ENCODE measurements at places on chromosomes 2 and 18.

- no peak for DNase-seq
These were observed 23.5 kb upstream of the DNMT3A start for GRCh38 chr2:25365241-25365640.

DNA sequence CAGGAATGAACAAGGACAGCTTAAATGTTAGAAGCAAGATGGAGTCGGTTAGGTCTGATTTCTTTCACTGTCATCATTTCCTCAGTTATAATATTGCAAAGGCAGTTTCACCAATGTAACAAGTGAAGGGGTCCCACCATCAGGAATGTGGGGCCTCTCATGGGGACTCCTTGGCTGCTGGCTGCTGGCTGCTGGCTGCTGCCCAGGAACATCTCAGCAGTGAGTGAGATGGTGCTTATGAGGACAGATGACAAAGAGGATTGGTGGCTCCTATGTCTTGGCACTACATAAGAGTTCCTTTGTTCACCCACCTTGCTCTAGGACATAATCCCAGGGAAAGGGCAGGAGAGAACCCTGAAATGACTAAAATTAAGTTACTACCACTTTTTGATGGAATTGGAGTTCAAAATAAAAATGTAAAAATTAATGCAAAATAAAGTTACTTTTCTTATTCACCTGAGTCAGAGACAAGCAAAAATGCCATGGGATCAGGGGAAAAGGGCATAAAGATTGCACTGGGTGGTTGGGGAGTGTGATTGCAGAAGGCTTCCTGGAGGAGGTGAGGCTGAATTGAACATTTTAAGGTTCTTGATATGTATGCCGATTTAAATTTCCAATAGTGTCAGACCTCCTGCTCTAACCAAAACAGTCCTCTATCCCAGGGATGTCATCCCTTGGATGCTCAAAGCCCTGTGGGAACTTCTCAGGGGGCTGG, 23.4 kb downstream of the TMEM177 start:
- DNase-seq = no peak

DNA sequence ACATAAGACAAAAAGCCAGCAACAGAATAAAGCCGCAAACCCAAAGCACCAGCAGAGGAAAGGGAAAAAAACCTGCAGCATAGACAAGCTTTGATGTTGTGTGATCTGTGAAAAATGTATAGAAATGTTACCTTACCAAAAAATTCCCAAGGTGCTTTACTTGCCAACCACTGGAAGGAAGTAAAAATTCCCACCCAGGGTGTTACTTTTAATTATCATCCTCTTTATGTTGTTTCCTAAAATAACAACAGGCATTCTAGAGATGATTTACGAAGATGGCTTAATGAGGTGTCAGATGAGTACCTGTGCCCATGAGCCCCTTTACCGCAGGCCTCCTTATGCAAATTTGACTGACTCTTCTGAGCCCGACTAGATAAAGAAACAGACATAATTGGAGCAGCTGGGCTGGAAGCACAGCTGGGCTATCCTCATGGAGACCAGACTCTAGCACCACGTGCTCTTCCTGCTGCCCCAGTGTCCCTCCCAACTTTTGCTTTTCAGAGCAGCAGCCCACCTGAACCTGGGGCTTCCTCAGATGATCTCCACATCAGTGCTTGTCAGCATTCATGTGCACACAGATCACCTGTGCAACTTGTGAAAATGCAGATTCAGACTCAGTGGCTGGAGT, 41.5 kb downstream of the SRSF7 start:
- DNase-seq = peak; percentile 48

DNA sequence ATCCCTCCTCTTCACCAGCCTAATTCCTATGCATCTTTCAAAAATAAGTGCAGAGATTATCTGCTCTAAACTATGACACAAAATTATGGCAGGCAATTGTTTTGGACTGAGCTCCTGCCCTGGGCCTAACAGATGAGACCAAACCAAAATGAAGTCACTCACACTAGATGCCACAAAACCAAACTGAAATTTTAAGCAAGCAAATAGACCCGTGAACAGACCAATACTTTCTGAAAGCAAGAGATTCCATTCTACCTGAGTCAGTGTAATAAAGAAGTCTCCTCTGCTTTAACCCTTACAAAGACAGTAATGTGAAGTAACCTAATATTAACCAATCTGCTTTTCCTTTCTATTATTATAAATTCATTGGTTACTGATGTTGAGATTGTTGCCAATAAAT, 84.3 kb downstream of the RIT2 start:
- DNase-seq = no peak
